Renal pelvis (tissue), 12 donors: ENCODE measurements at places on chromosomes 7 and 10. TPM values are rescaled to one million over a fixed set of nuclear protein-coding genes. Genes with fewer than 3 reads are reported as not detected.

- DNase-seq, result no peak
These were observed 53.3 kb upstream of the SORCS3 start for GRCh38 chr10:104587751-104588150.

- DNase-seq, result no peak
These were observed 4.2 kb upstream of the NT5C3A start for GRCh38 chr7:33066771-33067170.

GRCh38 chr10:48232717-48233447 is 41.6 kb downstream of the FRMPD2 start:
- DNase-seq, result no peak

DNA sequence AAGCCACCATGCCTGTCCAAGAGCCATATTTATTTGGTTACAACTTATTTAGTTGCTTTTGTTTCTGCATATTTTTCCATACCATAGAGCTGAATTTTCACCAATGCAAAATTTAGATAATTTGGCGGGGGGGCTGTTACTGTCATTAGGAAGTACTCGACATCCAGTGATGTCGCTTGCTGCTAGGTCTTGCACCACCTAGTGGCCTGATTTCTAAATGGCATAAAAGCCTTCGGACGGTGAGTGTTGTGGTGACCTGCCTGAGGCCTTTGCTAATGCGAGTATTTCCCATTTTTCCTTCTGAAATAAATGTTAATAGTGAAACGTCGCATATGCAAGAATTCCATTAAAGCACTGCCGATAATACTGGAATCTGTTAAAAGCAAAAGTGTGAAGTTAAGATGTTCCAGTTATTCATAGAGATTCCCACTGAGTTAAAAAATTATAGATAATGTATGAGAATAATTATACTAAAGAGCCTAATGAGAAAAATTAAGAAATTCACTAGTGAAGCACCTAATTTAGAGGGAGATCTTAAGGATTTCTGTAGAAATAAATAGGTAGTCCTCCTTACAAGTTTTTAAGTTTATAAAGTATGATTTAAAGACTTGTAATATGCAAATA is 86.1 kb upstream of the DNAJB6 start:
- no peak for DNase-seq

GRCh38 chr7:127738859-127739258 is 86.9 kb downstream of the SND1 start:
- DNase-seq, result no peak

GRCh38 chr10:23442936-23443335 is 4.1 kb downstream of the OTUD1 start:
- DNase-seq, result no peak

DNA sequence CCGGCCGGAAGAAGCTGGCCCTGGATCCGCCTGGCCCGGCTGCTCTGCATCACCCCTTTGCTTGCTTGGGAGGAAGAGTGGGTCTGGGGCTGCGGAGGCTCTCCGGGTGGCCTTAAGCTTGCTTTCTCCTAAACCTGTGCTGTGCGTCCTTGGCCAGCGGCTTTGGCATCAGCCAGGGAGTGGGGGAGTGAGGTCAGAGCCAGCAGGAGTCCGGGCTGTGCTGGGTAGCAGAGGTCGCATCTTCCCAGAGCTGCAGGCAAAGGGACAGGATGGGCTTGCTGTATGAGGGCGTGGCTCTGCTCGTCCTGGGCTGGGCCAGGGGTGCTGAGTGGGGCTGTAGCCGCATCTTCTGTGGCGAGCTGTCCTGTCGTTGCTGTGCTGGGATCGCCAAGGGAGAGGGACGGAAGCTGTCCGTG is 21.1 kb downstream of the BNIP3 start:
- DNase-seq, result no peak

BHLHA15 gene
- polyA plus RNA-seq, result not detected

- no peak for DNase-seq
These were observed 1.5 kb downstream of the MAFK start for GRCh38 chr7:1531979-1532455.

- peak; percentile 27 for DNase-seq
These were observed 44.6 kb downstream of the TAX1BP1 start for GRCh38 chr7:27784399-27785053.

DNA sequence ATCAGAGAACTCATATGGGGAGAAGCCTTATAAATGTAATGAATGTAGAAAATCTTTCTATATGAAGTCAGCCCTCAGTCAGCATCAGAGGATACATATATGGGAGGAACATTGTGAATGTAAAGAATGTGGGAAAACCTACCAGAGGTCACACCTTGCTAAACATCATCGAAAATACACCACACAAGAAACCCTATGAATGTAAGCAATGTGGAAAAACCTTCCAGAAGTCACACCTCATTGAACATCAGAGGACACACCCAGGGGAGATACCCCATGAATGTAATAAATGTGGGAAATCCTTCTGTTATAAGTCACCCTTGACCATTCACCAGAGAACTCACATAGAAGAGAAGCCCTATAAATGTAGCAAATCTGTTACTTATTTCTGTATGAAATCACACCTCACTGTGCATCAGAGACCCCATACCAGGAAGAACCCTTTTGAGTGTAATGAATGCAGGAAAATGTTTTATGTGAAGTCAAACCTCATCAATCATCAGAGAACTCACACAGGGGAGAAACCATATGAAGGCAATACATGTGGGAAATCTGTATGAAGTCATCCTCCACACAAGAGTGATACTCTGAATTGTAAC is 30.8 kb downstream of the ZNF12 start:
- no peak for DNase-seq

DNA sequence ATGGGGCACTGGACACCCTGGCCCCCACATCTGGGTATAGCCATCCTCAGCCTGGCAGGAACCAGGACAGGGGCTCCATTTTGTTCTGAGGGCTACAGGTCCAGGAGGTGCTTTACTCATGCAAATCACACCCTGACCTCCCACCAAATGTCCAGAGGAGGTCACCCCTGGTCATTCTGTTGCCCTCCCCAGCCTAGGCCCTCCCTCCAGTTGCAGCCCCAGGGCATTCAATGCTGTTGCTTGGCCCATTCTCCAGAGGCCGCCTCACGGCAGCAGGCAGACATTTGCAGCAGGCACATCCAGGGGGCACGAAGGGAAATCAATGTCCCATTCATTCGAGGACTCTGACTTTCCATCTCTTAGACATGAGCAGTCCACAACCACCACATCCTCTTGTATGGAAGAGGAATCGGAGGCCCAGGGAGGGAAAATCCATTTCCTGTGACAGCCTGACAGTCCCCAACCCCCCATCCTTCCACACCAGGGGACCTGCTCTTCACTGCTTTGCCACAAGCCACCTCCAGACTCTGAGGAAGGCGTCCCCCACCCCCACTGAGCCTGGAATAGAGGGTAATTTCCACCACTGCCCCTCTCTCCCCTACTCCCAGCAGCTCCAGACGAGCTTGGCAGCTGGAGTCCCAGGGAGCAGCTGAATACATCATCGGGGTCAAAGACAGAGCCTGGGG is 76.2 kb upstream of the UNC5B start:
- DNase-seq, result no peak

- no peak for DNase-seq
These were observed 1.3 kb upstream of the TAS2R38 start for GRCh38 chr7:141974831-141975230.

DNA sequence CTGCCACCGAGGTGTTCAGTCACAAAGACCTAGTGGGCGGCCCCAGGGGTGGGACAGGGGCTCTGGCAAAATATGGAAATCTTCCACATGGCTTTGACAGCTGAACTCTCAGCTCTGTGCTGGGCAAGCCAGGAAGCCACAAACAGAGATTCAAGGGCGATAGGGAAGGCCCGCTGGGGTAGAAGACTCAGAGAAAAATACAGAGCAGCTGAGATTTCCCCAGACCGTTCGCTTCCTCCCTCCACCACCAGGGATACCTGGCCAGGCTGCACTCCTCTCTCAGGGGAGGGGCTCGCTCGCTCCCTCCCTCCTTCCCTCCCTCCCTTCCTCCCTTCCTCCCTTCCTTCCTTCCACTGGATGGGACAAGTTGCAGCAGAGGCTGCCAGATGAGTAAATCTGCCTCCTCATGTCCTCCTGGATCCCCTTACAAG is 260.5 kb downstream of the PRPF18 start:
- no peak for DNase-seq

DNA sequence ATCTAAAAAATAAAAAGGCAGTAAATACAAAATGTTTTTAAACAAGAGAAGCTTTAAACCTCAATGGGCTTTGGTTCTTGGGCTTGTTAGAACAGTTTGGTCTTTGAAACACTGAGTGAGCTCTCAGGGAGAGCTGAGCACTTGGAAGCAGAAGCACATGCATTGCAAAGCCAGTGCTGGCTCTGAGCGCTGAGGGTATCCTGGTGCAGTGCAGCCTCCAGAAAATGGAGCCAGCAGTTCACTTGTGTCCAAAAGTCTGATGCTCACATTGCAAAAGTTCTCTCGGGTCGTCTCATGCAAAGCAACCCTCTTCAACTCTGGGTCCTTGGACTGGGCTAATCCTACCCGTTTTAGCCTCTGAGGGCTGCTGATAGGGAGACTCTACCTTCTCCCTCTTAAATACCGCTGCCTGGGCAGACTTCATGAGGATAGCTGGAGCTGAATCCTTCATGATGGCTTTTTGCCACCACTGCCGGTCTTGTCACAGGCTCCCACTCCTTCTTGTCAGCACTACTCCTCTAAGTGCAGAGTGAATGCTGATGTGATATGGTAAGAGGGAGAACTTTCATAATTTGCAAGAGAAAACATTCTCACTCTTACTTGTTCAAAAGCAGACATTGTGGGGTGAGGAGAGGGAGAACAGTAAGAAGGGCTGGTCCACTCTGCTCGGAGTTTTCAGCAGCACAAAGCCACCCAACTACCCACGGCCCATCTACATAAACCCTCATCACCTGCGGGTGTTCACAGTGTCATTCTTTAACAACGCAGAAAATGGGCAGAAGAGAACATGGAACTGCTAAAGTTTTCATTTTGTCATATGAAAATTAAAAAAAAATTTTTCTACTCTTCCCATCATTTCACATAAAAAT is 42.2 kb upstream of the BMPER start:
- no peak for DNase-seq

- DNase-seq, result no peak
These were observed 135.4 kb upstream of the FZD1 start for GRCh38 chr7:91128683-91129348.

DNA sequence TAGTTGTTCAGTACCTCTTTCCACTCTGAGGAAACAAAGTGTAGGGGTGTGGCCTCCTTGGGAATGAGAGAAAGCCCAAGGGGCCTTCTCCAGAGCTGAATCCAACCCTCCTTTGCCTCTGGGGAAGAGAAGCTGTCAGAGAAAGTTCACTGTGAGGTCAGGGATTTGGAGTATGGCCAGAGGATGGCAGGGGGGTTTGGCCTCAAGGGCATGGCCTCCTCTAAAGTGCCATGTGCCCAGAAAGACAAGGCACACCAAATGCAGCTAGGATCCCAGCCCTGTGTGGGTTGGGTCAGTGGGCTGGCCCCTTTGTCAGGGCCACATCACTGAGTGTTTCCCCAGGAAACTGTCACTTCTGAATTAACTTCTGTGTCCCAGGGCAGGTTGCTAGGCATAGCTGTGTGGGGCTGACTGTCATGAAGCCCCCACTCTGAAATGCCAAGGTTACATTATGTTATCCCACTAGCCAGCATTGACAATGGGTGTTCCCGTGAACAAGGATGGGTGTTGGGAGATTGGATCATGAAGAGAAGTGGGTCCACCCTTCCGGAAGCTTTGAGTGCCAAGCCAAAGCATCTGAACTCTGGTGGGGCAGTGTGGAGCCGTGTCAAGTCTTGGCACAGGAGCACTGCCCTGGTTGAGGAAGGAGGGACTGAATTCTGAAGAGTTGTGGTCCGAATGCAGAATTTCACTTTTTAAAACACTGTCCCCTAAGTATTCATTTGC is 123.3 kb downstream of the ZMIZ1 start:
- DNase-seq, result no peak

GRCh38 chr7:29892231-29892630 is 85.9 kb downstream of the WIPF3 start:
- DNase-seq, result no peak

- no peak for DNase-seq
These were observed 4.4 kb downstream of the RPS24 start for GRCh38 chr10:78038105-78038504.
